ENCODE measurements at places on chromosomes 6 and 20.

GRCh38 chr6:10695086-10695657, 400 bp downstream of the PAK1IP1 start:
- no peak for DNase-seq

GRCh38 chr6:151747896-151748295, 59.6 kb upstream of the ESR1 start:
- no peak for DNase-seq

GRCh38 chr6:162379757-162380409, 347.7 kb downstream of the PRKN start:
- DNase-seq, result no peak

- no peak for DNase-seq
These were observed 31.9 kb upstream of the EIF2S2 start for GRCh38 chr20:34143951-34144350.

DNA sequence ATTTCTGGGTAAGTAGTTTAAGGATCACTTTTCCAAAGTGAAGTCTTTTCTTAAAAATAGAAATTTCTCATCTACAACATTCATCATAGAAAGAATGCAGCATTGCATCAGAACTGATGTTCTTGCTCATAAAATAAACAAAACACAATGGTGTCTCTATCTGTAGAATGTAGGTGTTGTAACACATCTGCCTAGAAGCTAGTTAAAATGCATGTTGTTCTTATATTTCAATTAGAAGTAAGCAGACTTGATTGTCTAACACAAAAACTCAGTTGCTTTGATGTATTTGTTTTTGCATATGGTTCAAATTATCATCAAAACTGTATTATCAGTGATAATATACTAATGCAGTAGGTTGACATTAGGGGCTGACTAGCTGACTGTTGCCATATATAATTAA, 654.7 kb upstream of the FLRT3 start:
- DNase-seq, result no peak

DNA sequence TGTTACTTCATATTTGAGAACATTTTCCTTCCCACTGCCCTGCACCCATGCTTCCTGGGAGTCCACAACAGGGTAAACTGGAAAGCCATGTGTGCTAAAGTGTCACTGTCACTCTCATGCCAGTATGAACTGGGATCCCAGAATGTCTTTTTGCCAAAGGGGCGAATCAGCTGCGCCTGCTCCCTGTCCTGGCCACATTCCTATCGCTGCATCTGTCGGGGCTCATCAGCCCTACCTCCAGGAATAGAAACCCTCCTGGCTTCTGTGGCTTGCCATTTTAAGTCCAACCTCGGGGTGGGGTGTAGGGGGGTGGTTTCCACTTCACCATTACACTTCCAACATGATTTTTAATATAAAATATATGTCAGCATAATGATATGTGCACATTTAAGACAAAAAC, 933 bp downstream of the KLHL31 start:
- no peak for DNase-seq

DNA sequence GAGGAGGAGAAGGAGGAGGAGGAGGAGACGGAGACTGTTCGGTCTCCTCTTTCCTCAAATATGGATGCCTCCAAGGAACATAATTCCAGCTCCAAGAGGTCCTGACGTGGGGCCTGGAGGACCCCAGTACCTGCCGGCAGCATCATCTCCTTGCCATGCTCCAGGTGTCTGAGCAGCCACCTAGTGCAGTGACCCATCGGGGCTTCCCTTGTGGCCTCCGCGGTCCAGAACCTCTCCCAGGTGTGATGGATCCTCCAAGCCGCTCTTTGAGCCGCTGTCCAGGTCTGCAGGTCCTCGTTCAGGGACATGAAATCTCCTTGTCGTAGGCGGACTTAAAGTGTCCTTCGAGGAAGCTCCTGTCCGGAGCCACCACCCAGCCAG, 35.8 kb upstream of the HLA-C start:
- no peak for DNase-seq

GRCh38 chr20:6051505-6051904, 2.4 kb downstream of the LRRN4 start:
- DNase-seq, result no peak

DNA sequence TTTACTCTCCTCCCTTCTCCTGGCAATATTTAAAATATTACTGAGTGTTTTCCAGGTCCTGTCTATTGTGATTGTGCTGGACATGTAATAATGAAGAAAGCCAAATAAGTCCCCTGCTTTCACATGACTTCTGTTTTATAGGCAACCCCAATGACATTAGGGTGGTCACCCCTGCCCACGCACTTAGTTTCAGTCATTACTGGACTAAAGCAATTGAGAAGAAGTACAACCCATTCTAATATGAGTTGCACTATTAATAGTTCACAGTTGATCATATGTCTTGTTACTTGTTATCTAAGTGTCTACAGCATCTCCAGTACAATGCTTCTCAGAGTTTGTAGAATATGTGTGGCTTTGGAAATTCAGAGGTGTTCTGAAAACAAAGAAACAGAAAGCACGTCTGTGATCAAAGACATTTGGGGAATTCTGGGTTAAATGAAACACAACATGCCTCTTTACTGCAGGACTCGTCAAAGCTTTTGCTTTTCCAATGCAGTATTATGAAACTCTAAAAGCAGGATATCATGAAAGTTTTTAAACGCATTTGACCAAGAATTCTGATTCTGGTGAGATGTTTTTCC, 789.5 kb downstream of the DHX35 start:
- no peak for DNase-seq

GRCh38 chr6:36491378-36491965, 48.7 kb downstream of the KCTD20 start:
- DNase-seq, result no peak

DNA sequence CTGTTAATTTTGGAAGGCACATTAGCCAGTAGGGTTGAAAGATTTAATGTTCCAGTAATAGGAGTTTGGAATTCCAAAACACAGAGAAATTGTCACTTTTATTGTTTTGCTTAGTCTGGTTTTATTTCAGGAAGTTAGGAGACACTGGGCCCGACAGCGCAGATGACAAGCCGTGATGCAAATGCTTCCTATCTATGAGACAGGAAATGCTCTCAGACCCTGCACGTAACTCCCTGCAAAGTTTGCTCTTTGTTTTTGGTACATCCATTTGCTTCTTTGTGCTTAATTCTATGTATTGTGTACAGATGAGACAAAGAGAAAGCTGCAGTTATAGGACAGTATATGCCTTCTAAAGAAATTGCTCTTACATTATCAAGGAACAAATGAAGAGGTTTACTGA, 201.6 kb upstream of the SGK1 start:
- DNase-seq, result peak; percentile 5

DNA sequence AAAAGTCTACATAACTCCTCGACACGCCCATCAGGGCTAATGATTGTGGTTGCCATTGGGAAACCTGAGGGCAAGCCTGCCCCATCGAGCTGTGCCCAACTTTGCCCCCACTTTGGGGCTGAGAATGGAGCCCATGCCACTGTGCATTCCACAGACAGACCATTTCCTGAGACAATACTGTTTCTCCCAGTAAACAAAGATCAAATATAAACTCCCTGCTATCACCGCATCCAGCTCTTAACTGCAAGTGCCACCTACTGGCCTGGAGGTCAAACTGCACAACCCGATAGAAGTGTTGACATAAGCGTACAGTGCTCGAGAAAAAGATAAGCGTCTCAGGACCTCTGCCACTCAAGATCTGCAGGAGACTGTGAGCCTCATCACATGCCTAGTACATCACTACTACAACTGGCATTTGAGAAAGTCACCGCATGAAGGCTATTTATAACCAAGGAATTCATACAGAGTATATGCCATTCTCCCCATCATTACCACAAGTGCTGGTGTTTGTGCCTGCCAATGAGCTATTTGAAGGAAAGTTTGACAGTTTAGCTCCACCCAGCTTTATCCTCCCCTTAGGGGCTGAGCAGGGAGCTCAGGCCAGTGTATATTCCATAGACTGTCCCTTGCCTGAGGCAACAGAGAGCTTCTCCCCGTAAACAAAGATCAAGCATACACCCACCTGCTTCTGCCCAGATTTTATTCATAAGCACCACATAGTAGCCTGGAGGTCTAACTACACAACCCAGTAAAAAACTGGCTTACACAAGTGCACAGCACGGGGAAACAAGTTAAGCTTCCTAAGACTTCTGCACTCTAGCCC, 4.5 kb upstream of the DEFB126 start:
- DNase-seq, result no peak

DNA sequence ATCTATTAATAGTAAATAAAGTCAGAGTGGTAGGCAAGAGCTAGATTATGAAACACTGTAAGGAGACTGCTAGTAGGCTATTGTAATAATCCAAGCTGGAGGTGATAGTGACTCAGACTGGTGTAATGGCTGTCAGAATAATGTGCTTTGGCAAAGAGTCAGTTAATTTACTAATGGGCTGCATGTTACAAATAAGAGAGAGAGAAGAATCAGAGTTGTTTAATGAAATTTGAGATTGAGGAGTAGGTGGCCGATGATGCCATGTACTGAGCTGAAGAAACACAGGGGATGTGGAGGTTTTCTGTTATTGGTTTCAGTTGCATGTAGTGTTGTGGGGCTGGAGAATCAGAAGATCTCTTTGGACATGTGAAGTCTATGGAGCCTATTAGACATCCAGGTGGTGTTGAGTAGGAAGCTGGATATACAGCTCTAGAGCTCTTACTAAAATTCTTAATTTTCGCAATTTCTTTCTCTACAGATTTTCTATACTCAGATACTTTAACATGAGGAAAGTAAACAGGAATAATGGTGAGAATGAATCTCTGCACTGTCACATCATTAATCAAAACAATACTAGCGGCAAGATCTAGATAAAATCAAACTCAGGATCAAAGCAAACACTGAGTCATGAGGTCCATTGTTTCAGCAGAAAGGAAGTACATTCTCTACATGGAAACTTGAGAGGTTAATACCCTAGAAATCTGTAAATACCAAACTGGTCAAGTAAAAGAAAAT, 167.7 kb downstream of the SIM1 start:
- no peak for DNase-seq

- no peak for DNase-seq
These were observed 869.7 kb downstream of the PHF3 start for GRCh38 chr6:64505312-64505711.

DNA sequence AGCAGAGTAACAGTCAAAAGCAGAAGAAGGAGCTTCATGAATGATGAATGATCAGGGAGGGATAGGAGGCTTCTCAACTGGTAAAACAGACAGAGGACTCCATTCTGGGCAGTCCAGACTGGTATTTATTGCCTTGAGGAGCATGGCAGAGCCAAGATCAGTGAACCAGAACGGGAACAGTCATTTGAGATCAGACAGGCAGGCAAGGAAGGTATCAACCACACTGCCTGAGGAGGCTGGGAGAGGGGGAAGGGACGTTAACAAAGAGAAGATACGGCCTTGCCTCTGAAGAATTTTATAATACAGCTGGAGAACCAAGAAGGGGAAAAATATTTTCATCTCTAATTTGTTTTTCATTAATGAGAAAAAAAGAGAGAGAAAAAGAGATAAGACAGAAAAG, at the start of gene DEFB121:
DEFB121 (minus strand) TSS at position 101 of the 400 bp plus-strand sequence; CDS start at position 38, 63 bp downstream.
- DNase-seq, result no peak

- DNase-seq, result no peak
These were observed 90.9 kb downstream of the BMP7 start for GRCh38 chr20:57175397-57176010.

GRCh38 chr6:165701005-165701404, 38.0 kb upstream of the PDE10A start:
- DNase-seq, result no peak

- no peak for DNase-seq
These were observed 150.1 kb downstream of the FARS2 start for GRCh38 chr6:5411414-5411813.

DNA sequence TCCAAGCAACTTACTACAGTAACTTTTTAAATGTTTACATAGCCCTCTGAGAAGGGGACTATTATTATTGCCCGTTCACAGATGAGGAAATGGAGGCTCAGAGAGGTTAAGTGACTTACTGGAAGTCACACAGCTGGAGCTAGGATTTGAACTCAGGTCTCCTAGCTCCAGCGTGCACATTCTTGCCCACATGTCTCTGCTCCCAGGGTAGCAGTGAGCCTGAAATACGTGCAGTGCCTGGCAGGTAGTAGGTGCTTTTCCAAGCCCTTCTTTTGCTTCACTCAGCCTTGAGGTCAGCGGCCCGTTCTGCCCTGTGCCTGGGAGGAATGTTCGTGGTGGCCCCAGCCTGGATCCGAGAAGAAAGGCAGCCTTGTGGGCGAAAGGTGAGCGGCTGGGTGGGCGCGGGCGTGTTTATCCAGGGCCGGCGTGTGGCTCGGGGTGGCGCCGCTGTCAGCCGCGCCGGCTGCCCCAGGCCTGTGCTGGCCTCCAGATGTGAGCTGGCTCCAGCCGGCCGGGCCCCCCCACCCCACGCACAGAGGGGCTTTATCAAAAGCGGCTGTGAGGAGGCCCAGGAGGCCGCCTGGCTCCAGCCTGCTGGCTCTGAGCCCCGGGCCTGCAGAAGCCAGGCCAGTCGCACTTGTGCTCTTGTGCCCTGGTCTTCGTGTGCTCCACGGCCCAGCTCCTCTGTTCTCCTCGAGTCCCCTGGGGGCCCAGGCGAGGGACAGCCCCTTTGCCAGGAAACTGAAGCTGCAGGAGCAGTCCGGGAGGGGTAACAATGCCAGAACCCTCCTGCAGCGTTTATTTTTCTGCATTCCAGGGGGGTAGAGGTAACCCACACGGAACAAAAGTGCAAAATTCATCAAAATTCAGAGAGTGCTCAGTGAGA, 58.1 kb downstream of the UBE2V1 start:
- DNase-seq, result no peak

- DNase-seq, result no peak
These were observed 707.0 kb downstream of the EPM2A start for GRCh38 chr6:145028144-145028818.

- DNase-seq, result no peak
These were observed 536.8 kb downstream of the QKI start for GRCh38 chr6:163951326-163951725.

GRCh38 chr6:64230530-64230929, 594.9 kb downstream of the PHF3 start:
- DNase-seq, result no peak

GRCh38 chr6:20877008-20877937, 343.0 kb downstream of the CDKAL1 start:
- DNase-seq, result no peak

DNA sequence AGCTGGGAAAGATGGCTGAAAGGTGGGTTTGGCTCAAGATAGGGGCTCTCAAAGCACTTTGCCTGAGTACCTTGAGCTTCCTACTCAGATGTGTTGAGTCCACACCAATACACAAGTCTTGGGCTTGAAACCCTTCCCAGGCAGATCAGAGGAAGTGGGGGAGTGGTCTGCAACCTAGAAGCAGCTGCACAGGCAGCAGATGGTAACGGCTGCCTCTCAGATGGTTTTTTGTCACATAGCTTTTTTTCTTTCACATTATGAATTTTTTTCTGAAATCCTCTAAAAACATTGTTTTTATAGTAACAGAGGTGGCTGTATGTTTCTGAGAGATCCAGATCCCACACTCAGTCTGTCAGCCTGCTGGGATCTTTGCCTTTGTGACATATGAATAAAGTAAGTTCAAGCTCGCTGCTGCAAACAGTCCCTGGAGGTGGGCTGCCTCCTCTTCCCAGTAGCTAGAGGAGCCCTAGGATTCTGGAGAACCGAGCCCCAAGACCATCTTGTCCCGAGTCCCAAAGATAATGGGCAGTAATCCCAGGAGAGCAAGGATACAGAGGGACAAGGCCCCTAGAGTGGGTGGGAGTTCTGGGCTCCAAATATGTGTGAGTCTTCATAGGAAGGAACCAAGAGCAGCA, 97.1 kb upstream of the TOP1 start:
- no peak for DNase-seq

Measured in activated CD4-positive, CD25-positive, alpha-beta regulatory T cell (primary cell).